Activated naive CD8-positive, alpha-beta T cell treated with anti-CD3 and anti-CD28 coated beads, Interleukin-2, amount 10 ng/mL, durations not matched to agents 7 days and 5 days (primary cell): ENCODE measurements at places on chromosomes 13 and 19.

DNA sequence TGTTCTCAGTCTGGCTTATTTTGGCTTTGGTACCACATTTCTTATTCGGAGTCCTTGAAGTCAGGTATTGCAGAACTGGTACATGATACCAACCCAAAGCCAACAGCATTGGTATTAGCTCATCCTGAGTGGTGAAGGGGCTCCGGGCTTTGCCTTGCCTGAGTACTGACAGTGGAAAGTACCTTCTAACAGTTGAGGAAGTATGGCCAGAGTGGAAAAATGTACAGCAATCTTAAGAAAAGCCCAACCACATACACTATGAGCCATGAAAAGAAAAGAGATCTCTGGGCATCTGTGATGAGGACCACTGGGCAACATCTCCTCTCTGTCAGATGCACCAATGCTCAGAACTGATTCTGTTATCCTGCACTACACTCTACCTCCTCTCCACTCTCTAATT lies 8.3 kb downstream of the LCP1 start:
- H3K4me1 ChIP-seq: peaks cover 87% of the 10 kb centered on the region
- H3K27me3 ChIP-seq: no peaks in the 10 kb centered on the region
- H3K27ac ChIP-seq: peak overlapping the region; percentile 90
- H3K4me3 ChIP-seq: peak overlapping the region; percentile 84

- H3K36me3 ChIP-seq: no peaks in the 10 kb centered on the region
Observed at GRCh38 chr19:50300051-50300450, 29.1 kb downstream of the KCNC3 start.

GRCh38 chr19:33723512-33723911 lies 73.2 kb upstream of the KCTD15 start:
- no peak for DNase-seq
- H3K27me3 ChIP-seq: no peaks in the 10 kb centered on the region
- H3K4me3 ChIP-seq: no peak overlapping the region
- no peaks in the 10 kb centered on the region for H3K36me3 ChIP-seq

- peak overlapping the region; percentile 93 for H3K4me3 ChIP-seq
- H3K27me3 ChIP-seq: peaks cover 18% of the 10 kb centered on the region
- peaks cover 23% of the 10 kb centered on the region for H3K4me1 ChIP-seq
- peak overlapping the region; percentile 97 for H3K27ac ChIP-seq
- H3K36me3 ChIP-seq: peaks cover 9% of the 10 kb centered on the region
- DNase-seq: no peak
Observed at GRCh38 chr13:111153977-111154332, 38.8 kb downstream of the ARHGEF7 start.

- no peak for DNase-seq
- H3K27me3 ChIP-seq: no peaks in the 10 kb centered on the region
- no peak overlapping the region for H3K27ac ChIP-seq
- H3K4me3 ChIP-seq: no peak overlapping the region
Observed at GRCh38 chr19:38139122-38139521, 84.9 kb downstream of the DPF1 start.

- no peak overlapping the region for H3K27ac ChIP-seq
- H3K4me1 ChIP-seq: peaks cover 23% of the 10 kb centered on the region
- H3K36me3 ChIP-seq: no peaks in the 10 kb centered on the region
- no peak for DNase-seq
- H3K4me3 ChIP-seq: no peak overlapping the region
Observed at GRCh38 chr19:16892436-16892835, 3.6 kb downstream of the F2RL3 start.
